Activated naive CD8-positive, alpha-beta T cell treated with anti-CD3 and anti-CD28 coated beads, Interleukin-2, amount 10 ng/mL, durations not matched to agents 7 days and 5 days (primary cell): ENCODE measurements at places on chromosomes 7 and 10. TPM values are rescaled to one million over a fixed set of nuclear protein-coding genes. Genes with fewer than 3 reads are reported as not detected.

CFAP46 gene
- not detected for total RNA-seq

- no peak for DNase-seq
- peaks cover 21% of the 10 kb centered on the region for H3K27me3 ChIP-seq
- H3K27ac ChIP-seq, result no peak overlapping the region
- no peaks in the 10 kb centered on the region for H3K4me1 ChIP-seq
- no peaks in the 10 kb centered on the region for H3K36me3 ChIP-seq
- H3K4me3 ChIP-seq, result no peak overlapping the region
These were observed 31.3 kb upstream of the NANOS1 start for GRCh38 chr10:118998183-118998582.

GRCh38 chr7:32227746-32228145 lies 157.5 kb upstream of the PDE1C start:
- no peaks in the 10 kb centered on the region for H3K4me1 ChIP-seq
- no peaks in the 10 kb centered on the region for H3K36me3 ChIP-seq
- no peaks in the 10 kb centered on the region for H3K27me3 ChIP-seq
- H3K4me3 ChIP-seq, result no peak overlapping the region
- H3K27ac ChIP-seq, result no peak overlapping the region

GRCh38 chr7:75980430-75981202 lies 13.8 kb downstream of the TMEM120A start:
- no peaks in the 10 kb centered on the region for H3K4me1 ChIP-seq
- H3K27ac ChIP-seq, result no peak overlapping the region
- H3K27me3 ChIP-seq, result no peaks in the 10 kb centered on the region
- no peak for DNase-seq

GRCh38 chr7:155357573-155358041 lies 59.9 kb downstream of the INSIG1 start:
- DNase-seq, result no peak
- no peak overlapping the region for H3K4me3 ChIP-seq
- H3K36me3 ChIP-seq, result no peaks in the 10 kb centered on the region
- H3K4me1 ChIP-seq, result no peaks in the 10 kb centered on the region
- H3K27me3 ChIP-seq, result peaks cover 8% of the 10 kb centered on the region
- H3K27ac ChIP-seq, result no peak overlapping the region

DNA sequence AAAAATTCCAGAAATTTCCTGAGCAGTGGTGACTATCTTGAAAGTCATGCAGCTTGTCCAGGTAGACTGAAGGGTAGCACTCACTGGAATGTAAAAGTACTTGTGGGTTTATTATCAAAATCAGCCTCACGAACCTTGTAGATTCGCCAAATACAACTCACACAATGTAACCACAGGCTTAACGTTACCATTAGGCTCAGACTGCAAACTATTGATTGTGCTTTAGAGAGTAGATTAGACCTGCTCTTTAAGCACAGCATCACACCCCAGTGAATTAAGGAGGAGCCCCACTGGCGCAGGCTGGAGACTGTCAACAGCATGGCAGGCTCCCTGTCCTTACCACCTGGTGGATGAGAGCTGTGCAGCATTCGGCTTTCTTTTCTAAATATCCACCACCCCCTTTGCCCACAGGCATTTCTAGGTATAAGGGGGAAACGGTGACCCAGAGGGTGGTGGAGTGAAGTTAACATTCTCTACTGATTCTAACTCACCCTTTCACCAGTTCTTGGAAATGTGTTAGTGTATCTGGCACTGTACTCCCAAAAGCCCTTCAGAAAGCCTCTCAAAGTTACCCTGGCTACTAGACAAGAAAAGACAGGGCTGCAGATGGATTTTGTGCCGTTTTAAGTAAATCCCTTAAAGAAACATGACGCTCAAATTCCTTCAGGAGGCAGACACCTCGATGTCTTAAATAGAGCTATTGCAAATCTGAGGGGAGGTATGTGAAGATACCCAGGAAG lies 56.6 kb downstream of the GSDME start:
- peaks cover 2% of the 10 kb centered on the region for H3K36me3 ChIP-seq
- DNase-seq, result no peak
- H3K27me3 ChIP-seq, result no peaks in the 10 kb centered on the region
- H3K4me1 ChIP-seq, result peaks cover 10% of the 10 kb centered on the region
- H3K27ac ChIP-seq, result no peak overlapping the region

ANKRD61 gene
- not detected for total RNA-seq

DNA sequence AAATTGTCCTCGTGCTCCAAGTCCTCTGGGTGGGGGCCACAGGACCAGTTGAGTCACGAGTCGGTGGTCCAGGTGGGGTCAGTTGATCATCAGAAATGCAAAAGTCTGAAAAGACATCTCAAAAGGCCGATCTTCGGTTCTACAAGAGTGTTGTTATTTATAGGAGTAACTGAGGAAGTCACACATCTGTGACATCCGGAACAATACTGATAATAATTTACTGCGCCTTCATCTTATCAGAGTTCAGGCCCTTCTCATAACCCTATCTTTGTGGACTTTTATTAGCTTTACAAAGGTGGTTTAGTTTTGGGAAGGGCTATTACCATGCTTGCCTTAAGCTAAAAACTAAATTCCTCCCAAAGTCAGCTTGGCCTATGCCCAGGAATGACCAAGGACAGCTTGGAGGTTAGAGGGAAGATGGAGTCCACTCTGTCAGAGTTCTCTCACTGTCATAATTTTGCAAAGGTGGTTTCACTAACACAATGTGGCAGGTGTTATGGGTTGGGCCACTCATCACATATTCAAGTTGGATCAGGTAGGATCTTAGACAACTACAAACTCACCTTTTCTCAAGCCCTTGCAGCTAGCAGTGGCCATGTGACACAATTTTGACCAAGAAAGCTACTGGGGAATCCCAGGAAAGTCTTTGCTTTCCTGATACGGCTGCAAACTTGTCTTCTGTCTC lies 54.7 kb upstream of the CHST3 start:
- H3K27me3 ChIP-seq, result peaks cover 2% of the 10 kb centered on the region
- no peak overlapping the region for H3K27ac ChIP-seq
- H3K4me1 ChIP-seq, result peaks cover 1% of the 10 kb centered on the region
- no peaks in the 10 kb centered on the region for H3K36me3 ChIP-seq
- H3K4me3 ChIP-seq, result no peak overlapping the region

PHKG1 gene
- 2.4 TPM for total RNA-seq
